Stimulated activated CD4-positive, alpha-beta T cell treated with anti-CD3 and anti-CD28 coated beads, Interleukin-2, amount 100 ng/mL, for 24 hours (primary cell): ENCODE measurements at places on chromosomes 3 and 15.

- no peak for DNase-seq
Measured at GRCh38 chr15:45715528-45715927, 80.7 kb downstream of the SQOR start.

- no peak for DNase-seq
Measured at GRCh38 chr15:64816452-64816851, 9.0 kb downstream of the PIF1 start.

DNA sequence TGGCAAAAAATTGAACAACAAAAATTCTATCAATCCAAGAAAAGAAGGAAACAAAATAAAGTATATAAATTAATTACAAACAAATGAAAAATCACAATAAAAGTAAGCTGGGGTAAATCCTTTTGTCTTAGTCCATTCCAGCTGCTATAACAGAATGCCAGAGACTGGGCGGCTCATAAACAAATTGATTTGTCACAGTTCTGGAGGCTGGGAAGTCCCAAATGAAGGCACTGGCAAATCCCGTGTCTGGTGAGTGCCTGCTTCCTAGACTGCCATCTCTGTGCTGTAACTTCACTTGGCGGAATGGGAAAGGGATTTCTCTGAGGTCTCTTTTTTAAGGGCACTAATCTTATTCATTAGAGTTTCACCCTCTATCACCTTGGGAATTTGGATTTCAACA, 53.6 kb upstream of the RPL35A start:
- no peak for DNase-seq

- DNase-seq: no peak
Measured at GRCh38 chr3:43104039-43104438, 1.8 kb downstream of the POMGNT2 start.

DNA sequence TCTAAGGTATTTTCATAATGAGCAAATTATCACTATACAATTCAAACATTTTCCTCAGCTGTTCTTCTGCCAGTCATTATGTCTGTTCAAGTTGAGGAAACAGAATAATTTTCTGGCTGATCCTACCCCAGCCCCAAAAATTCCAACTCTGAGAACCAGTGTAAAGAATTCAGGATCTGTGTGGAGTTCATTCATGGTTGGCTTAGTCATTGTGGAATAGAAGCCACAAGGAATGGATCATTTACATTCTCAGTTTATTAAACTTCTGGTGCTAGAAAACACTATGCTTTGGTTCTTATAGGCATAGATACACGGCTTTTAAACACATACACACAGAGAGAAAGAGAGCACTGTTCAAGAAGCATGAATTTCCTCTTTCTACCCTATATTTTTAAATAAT, 134.6 kb downstream of the CMSS1 start:
- DNase-seq: no peak

DNA sequence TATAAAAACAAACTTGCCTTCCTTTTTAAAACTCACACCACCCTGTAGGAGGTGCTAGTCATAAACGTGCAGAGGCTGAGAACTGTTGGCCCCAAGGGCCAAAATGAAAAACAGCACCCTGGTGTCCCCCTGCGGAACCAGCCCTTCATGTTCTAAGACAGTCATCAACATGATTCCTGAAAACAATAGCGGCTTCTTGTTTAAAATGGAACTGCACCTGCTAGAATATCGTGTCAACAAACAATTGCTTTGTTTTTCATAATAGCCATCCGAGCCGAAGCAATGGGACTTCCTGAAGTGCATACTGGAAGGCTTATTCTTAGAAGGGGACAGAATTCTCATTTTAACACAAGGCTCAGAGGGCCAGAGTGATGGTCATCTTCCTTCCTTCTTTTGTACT, 43.7 kb downstream of the MECOM start:
- DNase-seq: no peak

GRCh38 chr3:140588558-140588957, 89.3 kb upstream of the TRIM42 start:
- DNase-seq: no peak

DNA sequence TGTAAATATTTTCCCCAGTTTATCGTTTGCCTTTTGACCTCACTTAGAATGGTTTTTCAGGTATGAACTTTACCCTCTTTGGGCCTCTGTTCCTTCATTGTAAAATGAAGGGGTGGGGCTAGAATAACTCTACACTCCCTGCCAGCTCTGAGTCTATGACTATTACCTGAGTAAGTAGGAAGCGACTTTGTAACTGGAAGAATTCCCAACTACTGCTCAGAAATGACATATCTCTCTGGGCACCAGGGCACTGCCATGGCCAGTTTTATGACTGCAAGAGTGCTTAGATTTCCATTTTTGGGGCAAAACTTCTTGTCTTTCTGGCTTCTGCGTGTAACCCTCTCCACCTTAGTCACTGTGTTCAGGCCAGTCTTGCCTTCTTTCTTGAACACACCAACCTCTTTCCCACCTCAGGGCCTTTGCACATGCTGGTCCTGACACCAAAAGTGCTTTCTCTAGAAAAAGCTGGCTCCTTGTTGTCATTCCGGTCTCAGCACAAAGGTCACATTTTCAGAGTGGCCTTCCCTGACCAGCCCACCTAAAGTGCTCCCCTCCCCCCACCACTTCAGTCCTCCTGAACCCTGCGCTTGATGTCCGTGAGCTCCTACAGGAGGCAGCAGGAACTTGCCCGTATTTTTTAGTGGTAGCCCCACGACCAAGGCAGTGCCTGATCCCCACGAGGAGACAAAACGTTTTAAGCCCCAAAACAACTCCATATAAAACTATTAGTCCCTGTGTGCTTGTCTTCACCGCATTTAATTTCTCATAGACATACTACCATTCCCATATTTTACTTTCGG, 25.6 kb downstream of the CDCP1 start:
- no peak for DNase-seq
